Astrocyte (in vitro differentiated cells and primary cell): ENCODE measurements at places on chromosomes 3 and 15.

DNA sequence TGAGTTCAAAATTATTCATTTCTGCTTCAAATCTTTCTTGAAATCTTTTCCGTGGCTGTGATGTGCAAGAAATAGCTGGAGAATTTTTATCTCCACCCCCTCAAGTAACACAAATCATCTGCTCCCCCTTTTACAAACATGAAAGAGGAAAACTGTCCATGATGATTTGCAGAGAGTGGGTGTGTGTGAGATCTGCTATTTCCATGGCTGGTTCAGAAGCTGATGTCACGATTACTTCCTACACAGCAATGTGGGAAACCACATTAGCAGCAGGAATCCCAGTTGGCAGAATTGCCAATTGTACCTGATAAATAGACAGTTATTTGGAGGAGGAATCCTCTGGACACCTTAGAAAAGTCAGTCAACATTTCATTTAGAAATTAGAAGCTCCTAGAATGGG is 75.2 kb upstream of the GRM7 start:
- DNase-seq = peak; percentile 60

DNA sequence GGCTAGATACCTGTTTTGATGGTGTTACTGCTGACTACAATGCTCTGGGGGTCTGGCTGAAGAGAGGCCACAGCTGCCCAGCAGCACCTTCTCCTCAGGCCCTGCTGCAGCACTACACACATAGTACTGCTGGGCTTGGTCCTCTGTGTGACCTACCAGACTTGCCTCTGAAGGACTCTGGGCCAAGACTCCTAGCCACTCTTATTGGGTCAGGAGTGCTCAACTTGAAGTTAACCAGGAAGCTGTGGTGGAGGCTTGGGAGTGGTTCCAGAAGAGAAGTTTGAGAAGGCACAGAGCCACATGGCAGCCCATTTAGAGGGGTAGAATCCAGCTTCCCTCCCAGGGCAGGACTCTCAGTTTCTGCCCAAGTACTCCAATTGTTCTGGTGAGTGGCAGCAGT is 16.6 kb downstream of the ELP6 start:
- DNase-seq = no peak

- DNase-seq = peak; percentile 15
Observed at GRCh38 chr15:46442901-46443590, 808.2 kb downstream of the SQOR start.

DNA sequence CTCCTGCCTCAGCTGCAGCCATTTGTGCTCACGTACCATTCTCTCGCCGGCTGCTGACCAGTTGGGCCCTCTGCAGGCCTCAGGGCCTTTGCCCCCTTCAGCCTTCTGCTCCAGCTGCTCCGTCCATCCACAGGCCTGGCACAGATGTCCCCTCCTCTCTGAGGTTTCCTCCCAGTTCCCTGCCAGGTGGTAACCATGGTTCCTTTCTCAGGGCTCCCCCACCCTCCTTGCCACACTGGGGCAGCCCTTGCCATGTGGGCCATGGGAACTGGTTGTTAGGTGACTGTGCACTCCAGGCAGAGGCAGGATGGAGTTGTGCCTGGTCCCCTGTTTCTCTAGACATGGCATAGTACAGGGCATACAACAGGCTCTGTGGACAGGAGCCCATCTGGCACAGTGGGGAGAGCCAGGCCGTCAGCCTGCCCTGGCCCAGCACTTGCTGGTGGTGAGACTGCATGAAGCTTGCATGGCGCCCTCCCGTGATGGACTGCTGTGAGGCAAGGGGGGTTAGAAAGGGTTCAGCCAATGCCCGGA is 148.9 kb downstream of the DNAJB8 start:
- no peak for DNase-seq

GRCh38 chr3:138049157-138049919 is 39.4 kb downstream of the CLDN18 start:
- DNase-seq = peak; percentile 69

- no peak for DNase-seq
Observed at GRCh38 chr3:152292366-152292765, 23.6 kb downstream of the MBNL1 start.

- peak; percentile 65 for DNase-seq
Observed at GRCh38 chr3:120567370-120568201, 28.6 kb upstream of the NDUFB4 start.

DNA sequence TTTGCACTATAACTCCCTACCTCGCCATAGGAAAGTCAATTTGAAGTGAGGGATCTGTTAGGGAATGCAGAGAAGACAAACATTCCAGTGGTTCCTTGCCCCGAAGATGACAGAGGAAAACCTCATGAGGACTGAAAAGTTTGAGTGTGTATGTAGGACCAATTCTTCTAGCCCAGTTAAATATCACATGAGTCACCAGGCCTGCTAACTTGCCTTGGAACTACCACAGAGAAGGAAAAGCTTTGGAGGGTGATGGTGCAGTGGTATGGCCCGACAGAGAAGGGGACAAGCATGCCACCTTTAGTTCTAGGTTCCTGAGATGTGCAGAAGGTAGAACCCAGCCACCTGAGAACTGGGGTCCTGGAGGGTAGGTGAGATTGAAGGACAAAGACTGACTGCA is 2.6 kb upstream of the UPK1B start:
- no peak for DNase-seq

GRCh38 chr3:115580566-115580965 is 42.7 kb upstream of the GAP43 start:
- DNase-seq = no peak

- peak; percentile 71 for DNase-seq
Observed at GRCh38 chr3:159929171-159930141, 59.2 kb upstream of the IL12A start.

- DNase-seq = peak; percentile 73
Observed at GRCh38 chr3:130933801-130934345, 40.0 kb downstream of the ATP2C1 start.

GRCh38 chr15:71811036-71811736 is 832 bp downstream of the NR2E3 start:
- DNase-seq = no peak

DNA sequence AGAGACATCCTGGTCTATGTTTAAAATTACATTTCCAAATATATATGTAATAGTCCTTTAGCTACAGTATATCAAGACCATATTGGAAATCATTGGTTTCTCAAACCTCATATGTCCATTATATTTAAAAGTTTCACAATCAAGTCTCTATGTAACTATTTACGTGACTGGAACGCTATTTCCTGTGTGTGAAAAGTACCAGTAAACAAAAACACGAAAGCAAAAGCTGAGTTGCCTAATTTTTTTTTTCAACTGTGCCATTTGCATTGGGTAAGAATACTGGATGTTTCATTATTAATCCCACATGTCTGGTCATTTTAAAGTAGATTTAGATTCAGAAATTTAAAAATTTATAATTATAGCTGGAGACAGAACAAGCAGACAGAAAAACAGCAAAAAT is 381.4 kb downstream of the TBC1D5 start:
- DNase-seq = no peak

DNA sequence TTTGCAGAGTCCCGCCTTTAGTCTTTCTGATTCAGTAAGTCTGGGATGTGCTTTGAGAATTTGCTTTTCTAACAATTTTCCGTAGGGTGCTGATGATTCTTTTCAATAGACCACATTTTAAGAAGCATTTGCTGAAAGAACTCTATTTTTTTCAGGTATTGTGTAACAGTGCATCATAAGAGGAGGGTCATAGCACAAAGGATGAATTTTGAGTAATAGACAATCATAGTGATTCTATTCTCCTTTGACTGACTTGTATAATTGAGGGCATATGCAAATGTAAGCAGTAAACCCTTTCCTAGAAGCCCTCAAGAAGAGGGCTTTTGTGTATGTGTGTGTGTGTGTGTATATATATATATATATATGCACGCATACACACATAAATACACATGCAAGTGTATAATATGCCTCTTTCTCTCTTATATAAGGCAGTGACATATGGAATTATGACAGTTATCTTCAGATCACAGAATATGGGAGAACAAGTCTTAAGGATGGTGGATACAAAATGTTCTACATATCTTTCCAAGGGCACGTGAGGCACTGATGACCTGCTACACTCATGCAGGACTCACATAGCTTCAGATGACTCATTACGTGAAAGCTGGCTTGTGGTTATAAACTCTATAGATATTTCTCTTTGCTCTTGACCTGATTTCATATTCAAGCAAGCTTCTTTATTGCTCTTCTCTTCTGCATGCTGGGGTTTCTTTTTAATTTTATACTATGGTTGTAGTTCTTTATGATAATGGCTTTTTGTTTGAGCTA is 6.5 kb upstream of the PLSCR1 start:
- peak; percentile 89 for DNase-seq

DNA sequence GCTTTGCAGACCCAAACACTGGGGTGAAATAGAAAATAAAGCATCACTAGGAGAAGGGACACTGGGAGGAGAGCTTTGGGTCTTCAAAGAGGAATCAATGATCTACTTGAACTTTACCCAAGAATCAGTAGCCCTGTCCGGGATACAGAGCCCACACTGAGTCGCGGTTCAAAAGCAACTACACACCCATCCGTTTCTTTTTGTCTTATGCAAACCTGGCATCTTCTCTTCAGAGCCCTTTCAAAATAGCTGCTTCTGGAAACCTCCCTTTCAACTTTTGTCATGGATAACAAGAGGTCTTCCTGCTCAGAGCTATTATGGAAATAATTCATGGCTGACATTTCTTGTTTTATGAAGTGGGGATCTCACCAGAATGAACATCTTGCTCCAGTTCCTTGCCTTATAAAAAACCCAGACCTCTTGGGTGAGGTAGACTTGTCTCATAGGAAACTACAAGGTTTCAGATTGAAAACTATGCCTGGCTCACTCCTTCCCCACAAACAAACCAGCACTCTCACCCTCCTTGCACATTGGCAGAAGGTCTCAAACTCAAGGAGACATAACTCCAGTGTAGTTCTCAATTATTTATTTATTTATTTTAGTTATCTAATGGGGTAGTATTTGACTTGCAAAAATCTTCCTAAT is 115.1 kb upstream of the ARHGEF3 start:
- no peak for DNase-seq

DNA sequence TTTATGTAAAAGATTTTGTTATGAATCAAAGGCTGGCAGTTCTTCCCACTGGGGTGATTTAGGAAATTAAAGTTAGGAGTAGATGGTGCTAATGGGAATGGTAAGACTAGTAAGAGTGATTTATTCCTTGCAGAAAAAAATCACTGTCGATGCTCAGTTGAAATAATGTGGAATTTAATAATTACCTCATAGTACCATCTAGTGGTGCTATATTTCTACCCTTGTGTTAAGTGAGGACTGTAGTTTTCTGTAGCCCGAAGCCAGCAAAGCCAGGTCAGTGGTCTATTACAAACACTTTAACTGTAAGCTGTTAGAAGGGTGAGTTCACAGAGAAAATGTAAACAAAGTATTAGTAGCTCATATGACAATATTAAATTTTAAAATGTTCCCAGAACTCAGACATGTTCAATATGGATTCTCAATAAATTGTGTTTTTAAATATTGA is 39.5 kb upstream of the GOLGA8J start:
- DNase-seq = peak; percentile 29

DNA sequence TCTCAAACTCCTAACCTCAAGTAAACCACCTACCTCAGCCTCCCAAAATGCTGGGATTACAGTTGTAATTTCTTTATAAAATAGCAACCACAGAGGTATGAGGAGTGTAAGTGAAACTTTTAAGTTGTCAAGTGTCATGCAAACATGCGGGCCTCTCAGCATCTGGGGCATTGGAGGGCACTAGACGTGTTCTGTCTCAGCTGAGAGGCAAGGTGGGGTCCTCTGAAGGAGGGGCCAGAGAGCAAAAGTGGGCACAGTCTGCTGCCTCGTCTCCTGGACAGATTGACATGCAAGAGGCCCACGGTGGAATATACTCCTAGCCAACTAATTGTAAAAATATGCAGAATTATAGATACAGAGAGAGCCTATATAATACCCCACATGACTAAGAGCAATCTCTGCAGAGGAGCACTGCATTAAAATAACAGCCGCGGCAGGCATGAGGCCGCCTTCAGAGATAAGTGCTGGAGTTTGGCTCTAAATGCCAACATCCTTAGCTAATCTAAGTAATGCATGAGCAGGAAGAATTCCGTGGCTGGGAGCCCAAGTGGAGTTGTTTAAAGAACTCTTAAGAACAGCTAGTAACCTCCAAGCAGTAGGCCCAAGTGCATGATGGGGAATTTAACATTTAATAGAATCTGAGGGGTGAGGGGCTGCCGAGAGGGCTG is 87.8 kb upstream of the RNU6-1 start:
- peak; percentile 96 for DNase-seq

- peak; percentile 38 for DNase-seq
Observed at GRCh38 chr3:189927975-189928895, 192.5 kb downstream of the P3H2 start.

DNA sequence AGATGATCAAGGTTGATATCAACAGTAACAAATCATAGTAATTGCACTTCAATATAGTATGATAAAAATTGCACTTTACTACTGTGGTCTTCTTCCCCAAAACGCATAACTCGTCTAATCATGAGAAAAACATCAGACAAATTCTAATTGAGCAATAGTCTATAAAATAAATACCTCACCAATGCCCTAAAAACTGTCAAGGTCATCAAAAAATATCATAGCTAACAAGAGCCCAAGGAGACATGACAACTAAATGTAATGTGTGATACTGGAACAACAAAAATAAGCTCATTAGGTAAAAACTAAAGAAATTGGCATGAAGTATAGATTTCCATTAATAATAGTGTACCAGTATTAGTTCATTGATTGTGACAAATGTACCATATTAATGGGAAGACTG is 85.6 kb upstream of the LRRC3B start:
- no peak for DNase-seq

- no peak for DNase-seq
Observed at GRCh38 chr3:187377842-187378241, 9.7 kb downstream of the RTP4 start.

GRCh38 chr15:97101572-97101971 is 771.1 kb downstream of the NR2F2 start:
- no peak for DNase-seq

DNA sequence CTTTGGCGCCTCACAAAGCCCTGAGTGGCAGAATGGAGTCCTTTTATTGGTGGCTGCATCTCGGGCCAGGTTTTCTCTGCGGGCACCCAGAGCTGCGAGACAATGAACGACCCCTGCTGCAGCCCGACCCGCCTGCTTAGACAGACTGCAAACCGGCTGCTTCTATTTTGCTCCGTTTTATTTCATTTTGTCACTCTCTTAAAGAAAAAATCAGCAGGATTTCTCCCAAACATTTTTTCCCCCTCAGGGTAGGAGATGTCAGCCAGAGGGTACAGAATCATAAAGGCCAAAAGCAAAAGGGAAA is 64.8 kb downstream of the OXNAD1 start:
- no peak for DNase-seq
